ENCODE measurements at places on chromosomes 3 and 15.

- no peak for DNase-seq
Measured at GRCh38 chr3:23921052-23921511, 4.2 kb downstream of the RPL15 start.

DNA sequence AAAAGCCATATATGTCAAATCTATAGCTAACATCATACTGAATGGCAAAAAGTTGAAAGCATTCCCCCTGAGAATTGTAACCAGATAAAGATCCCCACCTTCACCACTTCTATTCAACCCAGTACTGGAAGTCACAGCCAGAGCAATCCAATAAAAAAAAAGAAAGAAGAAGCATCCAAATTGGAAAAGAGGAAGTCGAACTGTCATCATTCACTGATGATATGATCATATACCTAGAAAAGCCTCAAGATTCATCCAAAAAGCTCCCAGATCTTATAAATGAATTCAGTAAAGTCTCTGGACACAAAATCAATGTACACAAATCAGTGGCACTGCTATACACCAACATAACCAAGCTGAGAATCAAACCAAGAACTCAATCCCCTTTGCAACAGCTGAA lies 97.4 kb downstream of the CBLB start:
- no peak for DNase-seq

DNA sequence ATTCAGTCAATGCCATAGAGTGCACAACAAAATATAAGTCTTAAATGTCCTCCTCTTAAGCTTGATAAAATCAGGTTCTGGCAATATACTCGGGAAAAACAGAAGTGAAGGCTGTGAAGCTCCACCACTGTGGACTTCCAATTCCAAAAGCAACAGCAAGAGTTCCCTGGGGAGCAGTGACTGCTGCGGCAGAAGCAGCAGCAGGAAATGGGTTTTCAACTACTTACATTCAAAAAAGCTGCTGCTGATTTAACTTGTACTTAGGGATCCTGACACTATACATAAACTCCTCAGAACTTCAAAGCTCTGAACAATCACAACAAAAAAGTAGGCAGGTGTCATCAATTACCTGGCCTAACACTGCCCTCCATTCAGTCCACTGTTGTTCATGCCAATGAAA lies 4.7 kb downstream of the CEP152 start:
- no peak for DNase-seq

DNA sequence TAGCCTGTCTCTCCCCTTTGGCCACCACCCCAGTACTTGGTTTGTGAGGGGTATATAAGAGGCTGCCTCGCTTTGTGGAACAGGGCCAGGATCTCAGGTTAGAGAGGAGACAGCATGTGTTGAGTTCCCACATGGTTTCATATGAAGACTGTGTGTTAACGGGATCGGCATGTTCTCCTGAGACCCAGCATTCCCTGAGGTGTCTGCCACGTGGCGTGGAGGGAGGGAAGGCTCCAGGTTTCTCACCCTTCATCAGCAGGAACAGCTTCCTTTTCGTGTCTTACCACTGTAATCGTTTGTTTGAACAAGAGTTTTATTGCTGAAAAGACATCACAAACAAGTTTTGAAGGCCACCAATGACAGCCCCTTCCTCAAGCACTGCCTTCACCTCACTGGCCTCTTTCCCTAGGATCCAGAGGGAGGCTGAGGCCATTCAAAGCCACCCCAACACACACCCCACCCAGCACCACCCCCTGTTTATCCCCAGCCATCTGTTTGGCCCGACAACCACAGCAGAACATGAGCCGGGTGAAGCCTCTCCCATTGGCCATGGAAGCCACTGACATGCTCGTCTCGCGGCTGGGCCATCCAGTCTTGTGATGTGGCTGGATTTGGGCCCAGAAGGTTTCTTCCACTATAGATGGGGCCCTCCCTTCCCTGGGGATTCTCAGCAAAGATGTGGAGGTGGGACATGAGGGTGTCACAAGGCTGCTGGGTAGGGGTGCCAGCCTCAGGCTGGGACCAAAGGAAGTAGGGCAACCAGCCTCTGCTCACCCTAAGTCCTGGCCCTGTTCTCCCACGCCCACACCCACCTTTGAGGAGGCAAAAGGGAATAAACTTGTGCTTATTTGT lies 10.0 kb downstream of the BHLHE40 start:
- no peak for DNase-seq

- no peak for DNase-seq
Measured at GRCh38 chr3:50162034-50162883, 7.1 kb downstream of the SEMA3F start.

DNA sequence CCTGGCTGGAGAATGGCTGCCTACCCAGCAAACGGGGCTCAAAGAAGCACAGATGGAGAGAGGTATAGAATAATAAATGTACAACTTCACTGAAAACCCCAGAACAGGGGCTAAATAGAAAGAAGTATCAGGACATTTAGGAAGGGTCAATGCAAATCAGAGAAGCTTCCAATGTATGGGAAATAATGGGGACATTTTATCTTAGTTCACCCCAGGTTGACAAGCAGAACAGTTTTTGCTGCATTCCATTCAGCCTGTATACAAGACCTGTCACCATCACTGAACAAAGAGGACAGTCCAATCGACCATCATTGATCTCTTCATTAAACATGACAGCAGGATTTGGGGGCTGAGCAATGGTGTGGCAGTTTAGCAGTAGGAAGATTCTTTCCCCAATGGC lies 68.1 kb downstream of the MYH15 start:
- no peak for DNase-seq

GRCh38 chr3:15974647-15975046 lies 176.9 kb upstream of the ANKRD28 start:
- no peak for DNase-seq

- no peak for DNase-seq
Measured at GRCh38 chr3:133540896-133541674, 32.4 kb upstream of the CDV3 start.

- DNase-seq: no peak
Measured at GRCh38 chr15:80475572-80475971, 71.4 kb downstream of the ARNT2 start.

DNA sequence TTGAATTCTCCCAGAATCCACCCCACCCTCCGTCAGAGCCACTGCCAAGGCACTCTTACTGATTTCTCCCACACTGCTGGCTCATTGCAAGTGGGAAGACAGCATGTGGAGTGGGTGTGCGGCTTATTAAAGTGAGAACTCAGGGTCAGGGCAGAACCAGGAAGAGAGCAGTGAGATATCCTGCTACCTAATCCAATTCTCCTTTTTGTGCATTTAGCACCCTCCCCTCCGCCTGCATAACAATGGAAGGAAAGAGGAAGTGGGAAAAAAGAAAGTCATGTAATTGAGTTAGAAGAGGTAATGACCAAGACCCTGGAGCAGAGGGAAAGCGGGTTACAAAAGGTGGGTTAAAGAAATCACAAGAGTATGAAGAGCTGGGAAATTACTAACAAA lies 27.8 kb upstream of the PIK3CB start:
- no peak for DNase-seq

GRCh38 chr15:56871185-56871584 lies 47.3 kb upstream of the TCF12 start:
- no peak for DNase-seq

- no peak for DNase-seq
Measured at GRCh38 chr15:96331144-96331944, 844 bp downstream of the NR2F2 start.

- DNase-seq: no peak
Measured at GRCh38 chr15:80803580-80804525, 24.7 kb downstream of the CEMIP start.

DNA sequence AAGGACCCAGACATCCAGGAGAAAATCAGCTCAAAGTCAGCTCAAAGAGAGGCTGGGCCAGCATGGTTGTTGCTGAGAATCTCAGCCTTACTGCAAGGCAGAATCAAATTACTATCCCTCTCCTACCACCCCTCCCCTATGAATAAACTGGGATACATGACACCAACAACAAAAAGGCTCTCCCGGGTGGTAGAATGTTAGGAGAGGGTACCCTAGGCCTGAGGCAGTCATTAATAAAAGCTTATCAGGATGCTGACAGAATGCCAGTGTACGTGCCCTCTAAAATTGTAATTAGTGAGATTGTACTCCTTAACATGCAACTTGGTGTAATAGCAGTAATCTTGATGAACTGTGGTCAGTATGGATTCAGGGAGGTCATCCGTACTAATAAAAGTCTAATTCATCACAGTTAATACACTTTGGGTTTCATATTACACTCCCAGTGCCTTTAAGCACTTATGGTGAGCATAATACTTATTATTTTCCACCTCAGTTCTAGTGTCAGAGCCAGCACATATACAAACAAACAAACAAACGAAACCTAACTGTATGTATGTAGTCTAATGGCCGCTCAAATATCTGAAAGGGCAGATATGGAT lies 76.5 kb downstream of the B3GALNT1 start:
- no peak for DNase-seq

DNA sequence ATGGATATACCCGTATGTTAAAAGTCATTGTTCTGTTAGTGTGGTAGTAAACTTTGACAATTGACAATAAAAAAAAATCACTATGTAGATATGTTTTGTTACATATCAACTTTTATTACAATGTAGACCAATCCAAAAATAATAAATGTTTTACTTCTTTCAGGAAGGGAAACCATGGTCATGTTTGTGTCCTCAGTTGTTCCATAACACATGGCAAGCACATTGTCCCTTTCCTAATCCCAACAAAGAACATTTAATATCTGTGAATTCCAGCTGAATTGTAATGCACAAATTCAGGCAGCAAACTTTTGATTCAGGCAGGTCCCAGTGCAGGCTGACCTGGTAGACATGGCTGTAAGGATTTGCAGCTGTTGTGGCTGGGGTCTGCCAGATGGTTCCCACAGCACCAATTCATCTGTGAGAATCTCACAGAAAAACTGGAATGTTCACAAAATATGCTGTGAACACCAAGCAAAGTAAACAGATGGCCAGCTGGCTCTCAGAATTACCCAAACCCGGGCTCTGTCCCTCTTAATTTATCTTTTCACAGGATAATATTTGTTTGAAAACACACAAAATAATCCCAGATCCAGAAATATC lies 1.9 kb upstream of the SPG21 start:
- no peak for DNase-seq

DNA sequence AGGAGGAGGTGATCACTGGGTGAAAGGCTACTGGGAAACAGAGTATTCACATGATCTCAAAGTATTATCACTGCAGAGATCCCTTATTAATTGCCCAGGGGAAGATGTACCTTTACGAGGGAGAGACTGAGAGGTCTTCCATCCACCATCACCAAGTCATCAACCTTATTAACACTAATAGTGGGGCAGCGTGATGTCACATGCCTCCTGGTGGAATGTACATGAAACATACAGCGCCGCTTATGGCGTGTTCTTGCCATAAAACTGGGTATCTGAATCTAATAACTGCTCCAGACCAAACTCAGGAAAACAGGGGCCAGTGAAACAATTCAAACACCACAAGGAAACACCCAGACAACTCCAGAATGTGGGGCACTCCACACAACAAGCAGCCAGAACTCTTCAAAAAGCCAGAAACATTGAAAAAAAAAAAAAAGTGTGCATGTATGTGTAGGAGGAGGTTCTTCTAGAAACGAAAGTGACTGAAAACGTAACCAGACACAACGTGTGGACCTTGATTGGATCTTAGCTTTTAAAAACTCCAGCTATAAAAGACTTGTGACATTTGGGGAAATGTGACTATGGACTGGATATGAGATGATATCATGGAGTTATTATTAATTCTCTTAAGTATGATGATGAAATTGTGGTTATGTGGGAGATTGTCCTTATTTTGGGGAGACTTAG lies 4.6 kb downstream of the STIMATE start:
- DNase-seq: peak; percentile 27

- no peak for DNase-seq
Measured at GRCh38 chr15:75867449-75867848, 24.2 kb downstream of the UBE2Q2 start.

GRCh38 chr15:32834156-32834555 lies 116.4 kb downstream of the GREM1 start:
- DNase-seq: no peak

GRCh38 chr3:9064850-9065249 lies 101.6 kb upstream of the RAD18 start:
- no peak for DNase-seq

GRCh38 chr15:70316059-70316600 lies 218.4 kb upstream of the TLE3 start:
- no peak for DNase-seq

- no peak for DNase-seq
Measured at GRCh38 chr3:126464093-126464492, 11.6 kb downstream of the ZXDC start.

GRCh38 chr3:123281406-123281805 lies 79.7 kb downstream of the SEC22A start:
- DNase-seq: no peak

DNA sequence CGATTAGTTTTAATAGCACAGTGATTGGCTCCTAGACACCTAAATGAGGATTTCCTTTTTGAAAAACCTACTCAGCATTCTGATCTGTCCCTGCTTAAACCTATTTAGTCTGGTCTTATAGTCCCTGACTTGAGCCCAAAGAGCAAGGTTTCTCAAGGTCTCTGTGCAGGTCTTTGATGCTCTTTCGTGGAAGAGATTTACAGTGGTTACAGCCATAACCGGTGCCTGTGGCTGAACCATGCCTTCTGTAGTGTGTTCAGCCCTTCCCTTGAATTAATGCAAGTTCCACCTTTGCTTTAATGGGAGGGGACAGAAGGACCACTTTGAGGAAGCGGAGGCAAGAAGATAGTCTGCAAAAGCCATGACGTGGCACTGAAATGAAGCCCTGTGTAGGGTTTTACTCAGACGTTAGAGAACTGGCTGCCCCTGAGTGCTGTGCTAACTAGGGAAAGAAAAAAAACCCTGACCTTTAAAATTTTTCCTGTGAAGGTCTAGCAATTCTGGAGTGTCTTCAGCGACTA lies 43.0 kb downstream of the ZBTB38 start:
- peak; percentile 24 for DNase-seq

DNA sequence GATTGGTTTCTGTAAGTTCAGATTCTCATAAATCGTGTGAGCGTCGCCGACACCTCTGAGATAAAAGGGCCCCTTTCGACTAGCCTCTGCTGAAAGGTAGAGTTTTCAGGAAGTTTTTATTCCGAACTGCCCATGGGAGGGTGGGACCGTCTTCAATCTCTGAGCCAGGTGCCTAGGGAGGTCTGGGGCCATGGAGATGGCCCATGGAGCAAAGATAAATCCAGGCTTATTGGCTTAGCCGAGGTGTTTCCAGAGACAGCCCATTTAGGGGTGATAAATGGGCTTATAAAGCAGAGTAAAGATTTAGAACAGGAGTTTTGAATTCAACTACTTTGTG lies 442 bp downstream of the QTRT2 start:
- DNase-seq: no peak

GRCh38 chr3:184354121-184354728 lies 7.2 kb downstream of the CLCN2 start:
- peak; percentile 50 for DNase-seq

GRCh38 chr3:177410730-177411129 lies 213.4 kb upstream of the TBL1XR1 start:
- DNase-seq: no peak

- no peak for DNase-seq
Measured at GRCh38 chr3:100097919-100098783, 16.1 kb downstream of the FILIP1L start.

DNA sequence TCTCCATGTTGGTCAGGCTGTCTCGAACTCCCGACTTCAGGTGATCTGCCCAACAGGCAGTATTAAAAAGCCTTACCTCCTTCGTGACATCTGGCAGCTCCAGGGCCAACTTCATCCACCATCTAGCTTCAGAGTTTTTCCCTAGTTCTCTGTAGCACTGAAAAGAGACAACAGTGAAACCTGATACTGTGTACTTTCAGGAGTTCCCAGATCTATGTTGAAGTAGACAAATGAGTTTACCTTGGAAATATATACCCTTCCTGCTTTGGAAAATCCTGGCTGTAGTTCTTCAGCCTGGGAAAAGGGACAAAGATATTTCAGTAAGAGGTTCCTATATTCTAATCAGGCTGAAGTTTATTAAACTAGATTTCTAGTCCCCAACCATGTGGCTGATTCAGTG lies 18.0 kb downstream of the RMDN3 start:
- no peak for DNase-seq
